Amygdala (tissue), 56 donors: ENCODE measurements at places on chromosomes 12 and 14.

DNA sequence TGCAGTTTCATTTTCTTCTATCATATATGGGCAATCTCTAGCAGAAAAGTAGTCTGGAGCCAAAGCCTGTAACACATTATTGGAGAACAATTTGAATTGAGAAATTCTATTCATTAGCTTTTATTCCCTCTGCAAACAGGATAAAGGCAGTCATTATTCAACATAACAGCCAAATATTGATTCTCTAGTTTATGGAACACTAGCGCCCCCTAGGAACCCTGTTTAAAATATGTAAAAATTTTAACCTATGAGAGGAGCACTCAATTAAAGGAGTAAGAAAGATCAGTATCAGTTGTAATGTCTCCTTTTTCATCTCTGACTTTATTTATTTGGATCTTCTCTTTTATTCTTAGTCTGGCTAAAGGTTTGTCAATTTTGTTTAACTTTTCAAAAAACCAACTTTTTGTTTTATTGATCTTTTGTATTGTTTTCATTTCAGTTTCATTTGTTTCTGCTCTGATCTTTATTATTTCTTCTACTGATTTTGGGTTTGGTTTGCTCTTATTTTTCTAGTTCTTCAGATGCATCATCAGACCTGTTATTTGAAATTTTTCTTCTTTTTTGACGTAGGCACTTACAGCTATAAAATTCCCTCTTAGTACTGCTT is 4.8 kb upstream of the LMNTD1 start:
- no peak for DNase-seq

- no peak for DNase-seq
Observed at GRCh38 chr14:78048120-78048519, 122.1 kb upstream of the NRXN3 start.

- no peak for DNase-seq
Observed at GRCh38 chr12:7989827-7990491, 42.6 kb upstream of the FOXJ2 start.

DNA sequence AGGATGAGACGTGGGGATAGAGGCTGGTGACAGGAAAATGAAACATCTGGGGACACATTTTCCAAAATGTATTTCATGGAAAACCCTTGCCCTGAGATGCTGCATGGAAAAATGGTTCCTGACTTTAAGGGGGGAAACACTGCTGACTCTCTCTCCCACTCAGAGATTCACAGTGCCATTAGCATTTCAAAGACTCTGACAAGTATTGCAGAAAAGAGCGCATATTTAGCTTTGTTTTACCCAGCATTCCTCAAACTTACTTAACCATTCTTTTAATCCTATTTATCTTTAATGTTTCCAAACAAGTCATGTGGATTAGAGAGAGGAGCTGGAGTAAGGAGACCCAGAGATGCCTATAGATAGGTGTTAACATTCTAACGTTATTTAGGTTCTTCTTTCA is 141.8 kb upstream of the DYRK2 start:
- no peak for DNase-seq

DNA sequence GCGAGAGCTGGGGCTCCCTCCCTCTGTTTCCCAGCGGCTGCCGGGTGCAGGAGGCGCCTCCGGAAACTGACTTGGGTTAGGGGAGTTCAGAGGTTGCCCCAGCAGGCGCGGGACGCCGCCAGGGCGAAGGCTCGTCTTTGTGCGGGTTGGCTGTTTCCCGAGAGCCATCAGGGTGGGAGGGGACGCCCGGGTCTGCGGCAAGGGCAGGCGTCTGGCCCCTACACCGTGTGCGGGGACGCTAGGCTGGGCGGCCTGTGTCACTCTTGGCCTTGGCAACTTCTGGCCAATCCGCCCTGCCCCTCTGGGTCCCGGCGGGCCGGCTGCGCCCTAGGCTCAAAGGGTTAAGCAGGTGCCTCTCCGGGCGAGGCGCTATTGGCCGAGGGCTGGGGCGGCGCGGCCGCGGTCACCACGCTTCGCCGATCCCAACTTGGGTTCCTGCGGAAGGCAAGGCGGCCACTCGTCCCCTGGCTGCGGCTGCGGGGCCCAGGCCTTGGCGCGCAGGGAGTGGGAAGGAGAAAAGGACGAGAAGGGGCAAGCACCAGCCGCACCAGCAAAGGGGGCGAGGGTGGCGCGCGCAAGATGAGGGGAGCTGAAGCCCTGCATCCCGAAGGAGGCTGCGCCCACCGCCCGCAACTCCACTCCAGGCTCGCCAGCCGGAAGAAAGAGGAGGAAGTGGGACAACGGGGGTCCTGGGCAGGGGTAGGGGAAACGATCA is 5.6 kb upstream of the NPAS3 start:
- DNase-seq, result peak; percentile 52

GRCh38 chr12:67714648-67715047 is 66.1 kb downstream of the DYRK2 start:
- no peak for DNase-seq

DNA sequence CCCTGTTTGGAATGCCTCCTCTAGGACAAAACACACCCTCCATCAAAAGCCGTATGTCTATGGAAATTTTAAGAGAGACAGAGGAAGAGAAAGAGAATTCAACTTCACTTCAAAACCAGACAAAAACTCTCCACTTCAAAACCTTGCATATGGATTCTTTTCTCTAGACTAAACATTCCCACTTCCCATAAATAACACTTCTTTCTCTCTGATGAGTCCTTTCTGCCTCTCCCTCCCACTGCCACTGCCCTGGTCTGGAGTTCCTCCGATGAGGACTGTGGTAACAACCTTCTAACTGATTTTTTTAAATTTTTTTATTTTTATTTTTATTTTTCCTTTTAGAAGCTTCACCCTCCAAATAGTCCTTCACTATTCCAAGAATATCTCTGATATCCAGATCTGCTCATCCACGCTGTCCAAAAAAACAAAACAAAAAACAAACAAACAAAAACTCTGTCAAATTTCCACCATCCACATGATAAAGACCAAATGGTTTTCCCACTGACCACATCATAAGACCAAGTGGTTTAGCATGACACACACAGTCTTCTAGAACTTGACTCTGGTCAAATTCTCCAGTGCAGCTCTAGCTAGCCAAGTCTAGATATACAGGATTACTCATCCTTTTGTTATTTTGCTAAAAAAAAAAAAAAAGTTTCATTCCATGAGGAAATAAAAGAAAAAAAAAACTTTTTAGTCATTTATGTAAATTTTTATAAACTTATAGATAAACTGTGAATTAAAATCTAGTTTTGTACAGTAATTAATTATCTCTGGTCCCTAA is 256.0 kb downstream of the PPFIA2 start:
- DNase-seq, result no peak

DNA sequence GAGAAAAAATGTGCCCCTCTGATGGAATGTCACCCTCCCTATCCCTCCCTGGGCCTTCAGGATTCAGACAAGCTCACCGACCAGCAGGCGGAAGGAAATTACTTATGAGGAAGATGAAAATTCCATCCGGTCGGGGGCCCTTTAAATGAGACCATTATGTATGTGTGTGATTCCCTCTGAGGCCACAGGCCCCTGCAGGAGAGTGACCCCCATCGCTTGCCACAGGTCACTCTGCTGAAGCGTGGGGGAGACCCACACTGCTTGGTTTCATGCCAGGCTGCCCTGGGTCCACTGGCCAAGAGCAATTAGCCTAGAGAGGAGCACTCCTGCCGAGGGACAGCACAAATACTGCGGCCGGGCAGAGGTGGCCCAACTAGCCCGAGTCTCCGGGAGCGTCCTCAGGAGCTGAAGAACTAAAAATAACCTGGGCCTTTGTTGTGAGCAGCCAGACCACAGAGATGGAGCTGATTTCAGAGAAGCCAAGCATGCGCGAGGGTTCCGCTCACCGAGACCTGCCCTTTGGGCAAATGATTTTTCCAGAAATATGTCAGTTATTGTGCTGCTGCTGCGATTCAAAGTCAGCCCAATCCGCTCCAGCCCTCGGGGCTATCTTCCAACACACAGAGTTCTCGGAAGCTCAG is 276.4 kb downstream of the DPF3 start:
- no peak for DNase-seq

DNA sequence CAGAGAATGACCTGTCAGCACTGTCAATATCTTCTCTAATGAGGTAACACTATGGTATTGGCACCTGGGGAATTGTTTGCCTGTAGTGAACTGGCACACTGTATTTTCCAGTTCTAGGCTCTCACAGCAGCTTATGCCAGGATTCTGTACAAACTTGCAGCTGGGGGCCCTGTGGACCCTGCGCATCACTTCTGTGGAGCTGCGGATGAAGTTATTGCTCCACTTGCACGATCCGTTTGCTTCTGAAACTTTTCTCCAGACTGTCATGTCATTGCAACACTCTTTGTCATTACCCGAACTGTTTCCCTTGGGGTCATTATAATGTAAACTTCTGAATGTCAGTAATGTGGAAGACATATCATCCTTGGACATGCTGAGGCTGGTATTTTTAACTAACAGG is 3.9 kb downstream of the RNASE11 start:
- DNase-seq, result no peak

DNA sequence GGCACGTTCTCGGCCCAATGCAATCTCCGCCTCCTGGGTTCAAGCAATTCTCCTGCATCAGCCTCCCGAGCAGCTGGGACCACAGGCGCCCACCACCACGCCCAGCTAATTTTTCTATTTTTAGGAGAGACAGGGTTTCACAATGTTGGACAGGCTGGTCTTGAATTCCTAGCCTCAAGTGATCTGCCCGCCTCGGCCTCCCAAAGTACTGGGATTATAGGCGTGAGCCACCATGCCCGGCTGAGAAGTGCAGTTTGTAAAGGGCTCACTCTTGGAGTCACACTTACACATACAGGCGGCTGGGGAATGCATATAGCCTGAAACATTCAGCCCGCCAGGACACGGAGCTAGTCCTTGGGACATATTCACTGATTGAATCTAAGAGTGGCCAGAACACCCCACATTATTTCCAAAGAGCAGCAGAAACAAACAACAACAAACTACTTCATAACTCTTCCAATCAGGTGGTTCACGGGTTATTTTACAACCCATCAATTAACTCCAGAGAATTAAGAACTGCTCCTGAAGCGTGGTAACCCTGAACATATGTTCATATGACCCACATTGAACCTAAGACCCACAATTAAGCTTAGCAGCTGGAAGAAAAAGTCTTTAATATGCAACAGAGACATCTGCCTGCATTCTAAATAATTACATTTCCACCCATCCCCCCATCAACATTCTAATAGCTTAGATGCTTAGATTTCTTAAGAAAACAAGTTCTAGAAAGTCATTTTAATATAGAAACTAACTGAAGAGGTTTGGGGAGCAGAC is 49.2 kb downstream of the SSH1 start:
- DNase-seq, result no peak

DNA sequence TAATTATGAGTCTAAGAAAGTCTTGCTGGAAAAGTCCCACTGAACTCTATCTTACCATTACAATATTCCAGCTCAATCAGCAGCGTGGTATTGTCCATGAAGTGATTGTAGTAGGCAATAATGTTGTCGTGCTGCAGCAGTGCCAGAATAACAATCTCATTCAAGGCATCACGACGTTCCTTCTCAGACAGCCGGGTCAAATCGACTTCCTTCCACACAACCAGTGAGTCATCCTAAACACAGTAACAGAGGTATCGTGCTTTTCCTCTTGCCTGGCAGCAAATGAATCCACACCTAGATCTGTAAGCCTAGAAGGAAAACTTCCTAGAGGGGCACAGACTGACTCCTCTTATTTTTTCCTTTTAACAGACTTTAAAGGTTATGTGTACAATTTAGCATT is 2.9 kb downstream of the NEK9 start:
- DNase-seq, result no peak

- DNase-seq, result no peak
Observed at GRCh38 chr12:130639476-130640424, 76.3 kb downstream of the RIMBP2 start.

DNA sequence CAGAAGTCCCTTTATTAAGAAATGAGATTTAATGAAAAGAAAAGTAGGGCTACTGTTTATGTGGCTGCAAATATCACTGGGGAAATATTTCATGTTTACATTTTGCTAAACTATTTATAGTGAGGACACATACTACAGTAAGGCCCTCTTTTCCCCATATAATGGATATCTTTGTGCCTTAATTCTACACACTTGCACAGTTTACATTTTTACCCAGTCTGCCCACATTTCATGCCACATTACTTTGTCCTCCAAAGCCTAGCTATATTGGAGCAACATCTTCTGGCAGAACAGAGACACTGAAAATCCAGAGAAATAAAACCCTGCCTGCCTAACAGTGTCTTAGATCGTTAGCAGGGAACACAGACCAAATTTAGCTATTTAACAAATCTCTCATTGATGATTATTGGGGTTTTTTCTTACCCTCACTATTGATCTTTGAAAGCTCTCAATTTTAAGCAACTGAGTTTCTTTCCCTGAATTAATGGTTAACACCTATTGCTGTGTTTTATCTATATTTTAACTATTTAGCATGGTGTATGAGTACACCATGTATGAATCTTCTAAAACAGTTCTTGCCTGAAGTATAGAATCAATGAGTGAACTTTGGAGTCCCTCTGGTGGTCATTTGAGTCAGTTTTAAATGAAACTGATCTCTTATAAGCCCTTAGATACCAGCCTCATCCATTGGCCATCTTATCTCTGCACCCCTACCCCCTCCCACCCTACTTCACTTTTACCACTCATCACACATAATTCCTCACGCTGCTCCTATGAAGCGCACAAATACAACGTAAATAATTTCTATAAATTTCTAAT is 170.2 kb downstream of the BCAT1 start:
- DNase-seq, result no peak

GRCh38 chr12:77349689-77350370 is 284.5 kb upstream of the E2F7 start:
- DNase-seq, result no peak

DNA sequence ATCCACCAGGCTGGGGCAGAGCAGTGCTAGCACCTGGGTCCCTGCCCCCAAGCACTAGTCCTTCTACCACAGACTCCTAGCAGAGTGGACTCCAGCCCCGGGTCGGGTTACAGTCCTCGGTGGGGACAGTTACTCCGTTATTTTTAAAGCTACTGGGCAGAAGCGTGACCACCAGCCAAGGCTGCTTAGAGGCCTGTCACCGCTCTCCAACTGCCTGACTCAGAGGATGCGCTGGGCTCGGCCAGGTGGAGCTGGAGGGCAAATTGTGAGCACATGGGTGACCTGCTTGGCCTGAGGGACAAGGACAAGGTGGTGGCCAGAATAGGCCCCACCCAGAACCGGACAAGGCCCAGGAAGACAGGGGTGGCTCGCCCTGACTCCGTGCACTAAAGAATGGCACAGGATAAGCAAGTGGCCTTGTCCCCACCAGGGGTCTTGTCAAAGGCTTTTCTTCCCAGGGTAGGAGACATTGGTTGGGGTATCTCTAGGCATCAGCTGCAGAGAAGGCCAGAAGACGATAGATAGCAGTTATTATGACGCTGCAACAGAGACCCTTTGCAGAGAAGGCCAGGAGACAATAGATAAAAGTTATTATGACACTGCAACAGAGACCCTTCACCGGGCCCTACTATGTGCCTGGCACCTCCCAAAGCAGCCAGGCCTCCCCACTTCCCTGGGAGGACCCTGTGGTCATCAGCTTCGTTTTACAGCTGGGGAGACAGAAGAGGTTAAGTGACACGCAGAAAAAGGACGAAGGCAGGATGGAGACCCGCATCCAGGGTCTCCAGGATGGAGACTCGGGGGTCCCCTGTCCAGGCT is 1.6 kb downstream of the ABCB9 start:
- no peak for DNase-seq
